A549 treated with AZD2906 at 1 μM for 4 hours (cell line): ENCODE measurements at places on chromosomes 5 and 9. TPM values are rescaled to one million over a fixed set of nuclear protein-coding genes. Genes with fewer than 3 reads are reported as not detected.

Gene PTPN3
- total RNA-seq, result 16.2 to 19.9 TPM (median 18.5 TPM) in 5 replicates

Gene PTGS1
- 1.5 to 2.0 TPM (median 1.8 TPM) in 5 replicates for total RNA-seq

Gene PNPLA7
- 0.44 to 0.80 TPM (median 0.62 TPM) in 5 replicates for total RNA-seq

Gene SARDH
- total RNA-seq, result 0.02 to 0.34 TPM (median 0.08 TPM) in 5 replicates

Gene TEX53
- not detected in 5 replicates for total RNA-seq

Gene GHR
- total RNA-seq, result 0.02 to 0.05 TPM (median 0.02 TPM) in 5 replicates

Gene PCDHGA2
- 0.40 to 0.74 TPM (median 0.53 TPM) in 5 replicates for total RNA-seq
